ENCODE measurements at places on chromosomes 7 and 10.

GRCh38 chr10:121791761-121792160, 136.1 kb downstream of the ATE1 start:
- no peak for DNase-seq

- DNase-seq = no peak
Measured at GRCh38 chr10:15223174-15223573, 54.7 kb upstream of the NMT2 start.

- no peak for DNase-seq
Measured at GRCh38 chr10:15436696-15437095, 65.6 kb upstream of the FAM171A1 start.

DNA sequence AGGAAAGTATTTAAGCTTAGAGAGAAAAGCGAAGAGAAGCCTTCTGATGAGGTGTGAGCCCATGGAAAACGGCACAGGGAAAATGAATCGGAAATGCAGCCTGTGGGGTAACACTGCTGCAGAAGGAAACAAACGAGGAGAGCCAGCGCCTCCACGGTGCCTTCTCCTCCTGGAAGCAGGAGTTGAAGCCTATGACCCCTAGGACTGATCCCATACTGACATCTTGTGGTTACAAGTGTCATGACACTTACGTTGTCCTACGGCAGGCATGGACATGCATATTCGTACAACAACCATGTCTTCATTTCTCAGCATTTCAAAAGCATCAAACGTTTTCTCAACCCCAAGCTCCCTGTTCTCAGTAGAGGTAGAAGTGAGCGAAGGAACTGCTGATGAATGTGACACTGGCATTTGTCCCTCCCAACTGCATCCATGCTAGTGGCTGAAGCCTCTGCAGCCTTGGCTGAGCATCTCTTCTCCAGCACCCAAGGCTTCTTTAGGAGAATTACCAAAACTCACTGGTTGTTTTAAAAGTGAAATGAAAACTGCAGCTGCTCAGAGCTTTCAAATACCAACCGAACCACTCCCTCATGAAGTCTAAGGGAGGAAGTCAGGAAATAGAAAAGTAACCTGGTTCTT, 160.2 kb downstream of the JAZF1 start:
- DNase-seq = peak; percentile 4

GRCh38 chr7:32079510-32079909, 9.3 kb upstream of the PDE1C start:
- DNase-seq = no peak

DNA sequence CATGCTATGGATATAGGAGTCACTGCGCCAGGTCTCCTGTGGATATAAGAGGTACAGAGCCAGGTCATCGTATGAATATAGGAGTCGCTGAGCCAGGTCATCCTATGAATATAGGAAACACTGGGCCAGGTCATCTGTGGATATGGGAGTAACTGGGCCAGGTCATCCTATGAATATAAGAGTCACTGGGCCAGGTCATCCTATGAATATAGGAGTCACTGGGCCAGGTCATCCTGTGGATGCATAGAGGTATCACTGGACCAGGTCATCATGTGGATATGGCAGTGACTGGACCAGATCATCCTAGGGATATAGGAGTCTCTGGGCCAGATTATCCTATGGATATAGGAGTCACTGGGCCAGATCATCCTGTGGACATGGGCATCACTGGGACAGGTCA, 181.7 kb downstream of the DNAH11 start:
- DNase-seq = no peak

GRCh38 chr7:65804887-65805286, 68.0 kb upstream of the VKORC1L1 start:
- no peak for DNase-seq

DNA sequence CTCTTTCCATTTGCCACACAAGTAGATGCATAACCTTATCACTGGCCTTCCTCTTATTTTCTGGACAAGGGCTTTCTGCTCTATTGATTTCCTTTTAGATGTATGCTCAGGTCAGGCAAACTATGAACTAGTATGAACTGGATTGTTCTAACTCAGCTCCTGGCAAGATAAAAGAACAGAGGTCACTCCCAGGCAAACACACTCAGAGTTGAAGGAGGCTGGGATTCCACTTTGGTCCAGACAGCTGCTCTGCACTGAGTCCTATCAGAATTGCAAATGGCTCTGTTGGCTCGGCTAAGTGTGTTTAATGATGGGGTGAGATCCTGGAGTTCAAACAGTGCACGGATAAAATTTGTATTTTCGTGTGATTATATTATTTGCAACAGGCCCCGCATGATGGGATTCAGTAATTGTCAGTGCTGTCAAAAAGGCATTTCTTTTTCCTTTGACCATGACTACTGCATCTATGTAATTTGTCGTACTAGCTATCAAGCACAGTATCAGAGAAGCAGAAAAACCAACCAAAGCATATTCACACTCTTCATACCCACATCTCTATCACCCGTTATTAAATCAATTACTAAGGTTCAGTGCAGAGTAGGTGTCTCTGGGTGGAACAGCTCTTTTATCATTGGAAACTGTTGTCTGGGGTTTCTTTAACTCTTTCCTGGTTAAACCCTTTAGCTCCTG, 288.1 kb upstream of the PRKCQ start:
- no peak for DNase-seq

DNA sequence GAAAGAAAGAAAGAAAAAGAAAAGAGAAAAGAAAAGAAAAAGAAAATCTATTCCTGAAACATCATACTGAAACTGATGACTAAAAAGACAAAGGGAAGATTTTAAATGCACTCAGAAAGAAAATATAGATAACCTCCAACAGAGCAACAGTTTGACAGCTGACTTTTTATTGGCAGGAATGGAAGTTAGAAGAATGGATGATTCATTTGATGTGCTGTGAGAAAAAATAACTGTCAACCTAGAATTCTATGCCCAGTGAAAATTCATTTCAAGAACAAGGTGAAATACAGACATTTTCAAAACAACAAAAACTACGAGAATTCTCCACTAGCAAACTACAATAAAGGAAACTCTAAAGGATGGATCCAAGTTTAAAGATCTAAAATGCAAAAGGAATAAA, 50.5 kb upstream of the HSPA12A start:
- DNase-seq = no peak

DNA sequence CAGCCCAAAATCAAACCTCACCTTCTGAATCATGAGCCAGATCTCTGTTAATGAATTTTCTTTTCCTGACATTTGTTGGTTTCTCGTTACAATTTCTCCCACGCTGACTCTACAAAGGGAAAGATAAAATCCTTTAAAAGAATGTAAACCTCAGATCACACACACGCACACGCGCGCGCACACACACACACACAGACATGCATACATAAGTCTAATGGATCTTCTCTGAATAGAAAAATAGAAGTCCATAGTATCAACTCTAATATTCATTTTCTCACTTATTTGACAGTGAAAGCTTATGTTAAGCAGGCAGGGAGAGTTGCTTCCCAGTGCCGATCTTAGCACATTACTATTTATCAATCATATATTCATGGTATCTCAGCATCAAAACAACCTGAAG, 1.4 kb downstream of the ETV1 start:
- no peak for DNase-seq

- no peak for DNase-seq
Measured at GRCh38 chr10:27621461-27621860, 117.4 kb downstream of the RAB18 start.

GRCh38 chr7:92674379-92674778, 84.2 kb upstream of the FAM133B start:
- DNase-seq = no peak

DNA sequence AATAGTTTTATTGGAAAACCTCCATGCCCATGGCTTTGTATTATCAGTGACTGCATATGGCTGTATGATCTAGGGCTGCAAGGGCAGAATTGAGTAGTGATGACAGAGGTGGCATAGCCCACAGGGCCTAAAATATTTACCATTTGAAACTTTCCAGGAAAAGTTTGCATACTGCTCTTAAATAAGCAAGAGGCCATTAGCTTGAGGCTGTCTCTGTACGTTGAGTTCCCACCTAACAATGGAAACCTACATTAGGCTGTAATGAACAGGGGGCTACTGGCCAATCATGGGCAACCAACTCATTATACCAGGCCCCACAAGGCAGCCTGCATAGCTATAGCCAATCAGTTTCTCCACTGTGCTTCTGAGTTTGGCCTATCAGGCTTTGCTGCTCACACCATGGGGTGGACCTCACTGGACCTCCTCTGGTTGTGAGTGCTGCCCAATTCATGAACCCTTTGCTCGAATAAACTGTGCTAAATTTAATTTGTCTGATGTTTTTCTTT, 673 bp upstream of the ST8SIA6 start:
- DNase-seq = no peak

DNA sequence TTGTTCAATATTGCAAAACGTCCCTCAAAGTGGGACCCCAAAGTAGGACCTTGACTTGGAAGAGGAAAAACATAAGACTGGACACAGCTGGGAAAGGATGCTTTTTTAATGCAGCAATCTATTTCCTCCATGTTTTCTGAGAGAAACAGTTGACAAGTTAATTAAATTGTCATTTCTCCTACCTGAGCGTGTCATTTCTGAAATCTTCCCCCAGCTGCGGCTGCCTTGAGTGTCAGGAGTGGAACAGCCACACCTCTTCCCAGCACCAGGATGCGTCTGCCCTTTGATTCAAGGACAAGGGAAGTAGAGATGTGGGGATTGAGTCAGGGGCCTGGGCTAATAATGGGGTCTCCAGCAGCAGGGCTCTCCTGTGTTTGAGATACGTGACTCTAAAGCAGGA, 171.3 kb downstream of the HECW1 start:
- DNase-seq = no peak

GRCh38 chr7:32001948-32002347, 68.3 kb downstream of the PDE1C start:
- no peak for DNase-seq

DNA sequence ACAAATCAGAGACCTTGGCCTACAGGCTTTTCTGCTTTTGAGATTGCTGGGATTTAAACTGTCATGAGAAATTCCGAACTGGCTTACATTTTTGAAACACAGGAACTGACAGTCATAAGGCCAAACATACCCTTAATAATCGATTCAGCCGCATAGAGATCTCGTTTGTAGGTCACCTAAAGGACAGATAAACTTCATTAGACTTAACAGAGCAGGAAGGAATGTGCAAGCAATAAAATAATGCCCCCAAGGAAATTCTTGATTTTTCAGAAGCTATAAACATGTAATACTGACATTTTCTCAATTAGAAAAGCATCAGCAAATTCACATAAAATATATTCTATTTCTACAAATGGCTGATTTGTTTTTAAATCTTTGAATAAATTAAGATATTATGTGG, 120.0 kb downstream of the CRPPA start:
- DNase-seq = no peak

- DNase-seq = no peak
Measured at GRCh38 chr7:28481091-28481926, 69.0 kb downstream of the CREB5 start.

- no peak for DNase-seq
Measured at GRCh38 chr10:107481881-107482280, 317.4 kb upstream of the SORCS1 start.

DNA sequence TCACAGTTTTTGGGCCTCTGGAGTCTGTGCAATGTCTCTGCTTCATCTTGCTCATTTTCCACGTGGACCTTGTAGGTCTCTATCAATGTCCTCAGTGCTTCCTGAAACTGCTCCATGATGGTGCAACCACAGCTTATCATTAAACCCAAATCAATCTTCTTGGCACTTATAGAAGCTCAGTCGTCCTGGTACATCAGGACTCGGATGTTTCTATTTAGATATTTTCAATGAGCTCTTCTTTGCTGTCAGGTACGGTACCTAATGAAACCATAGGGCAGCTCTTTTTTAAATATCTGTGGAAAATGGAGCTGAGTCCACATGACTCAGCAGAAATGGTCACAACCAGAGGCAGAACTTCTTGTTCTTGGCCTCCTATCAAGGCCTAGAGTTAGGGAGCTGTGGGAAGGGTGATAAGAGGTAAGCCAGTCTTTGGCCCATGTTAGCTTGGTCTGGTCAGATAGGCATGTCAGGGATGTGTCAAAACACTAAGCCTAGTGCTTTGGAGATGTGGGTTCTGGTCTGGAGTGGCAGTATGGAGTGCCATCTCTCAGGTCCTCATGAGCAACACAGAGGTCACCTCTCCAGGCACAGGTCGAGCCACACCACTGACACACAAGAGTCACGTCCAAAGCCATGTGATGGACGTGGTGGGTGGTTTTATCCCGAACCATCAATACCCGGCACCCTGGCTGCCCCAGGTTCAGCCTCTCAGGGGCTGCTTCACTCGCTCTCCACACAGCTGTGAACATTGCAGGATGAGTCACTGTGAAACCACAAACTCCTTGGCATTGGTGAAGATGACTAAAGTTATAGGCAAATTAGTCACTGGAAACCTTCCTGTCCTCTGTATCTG, 87.0 kb downstream of the TBXAS1 start:
- DNase-seq = peak; percentile 56

GRCh38 chr10:6239213-6239991, 36.7 kb downstream of the PFKFB3 start:
- peak; percentile 9 for DNase-seq

DNA sequence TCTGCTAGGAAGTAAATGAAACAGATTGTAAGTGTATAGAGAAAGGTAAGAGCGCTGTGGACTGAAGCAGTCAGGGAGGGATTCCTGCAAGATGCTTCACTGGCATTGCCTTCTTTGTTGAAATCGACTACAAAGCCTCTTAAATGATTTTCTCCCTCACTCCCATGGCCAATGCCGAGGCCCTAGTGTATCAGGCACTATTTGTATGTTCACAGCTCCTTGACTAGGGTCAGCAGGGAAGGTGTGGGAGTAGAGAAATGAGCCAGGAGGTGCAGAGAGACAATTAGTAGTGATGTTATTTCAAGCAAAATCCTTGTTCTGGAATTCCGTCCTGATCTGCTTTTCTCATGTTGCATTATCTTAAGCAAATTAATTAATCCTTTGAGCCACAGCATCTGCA, 22.9 kb upstream of the DUSP5 start:
- no peak for DNase-seq

DNA sequence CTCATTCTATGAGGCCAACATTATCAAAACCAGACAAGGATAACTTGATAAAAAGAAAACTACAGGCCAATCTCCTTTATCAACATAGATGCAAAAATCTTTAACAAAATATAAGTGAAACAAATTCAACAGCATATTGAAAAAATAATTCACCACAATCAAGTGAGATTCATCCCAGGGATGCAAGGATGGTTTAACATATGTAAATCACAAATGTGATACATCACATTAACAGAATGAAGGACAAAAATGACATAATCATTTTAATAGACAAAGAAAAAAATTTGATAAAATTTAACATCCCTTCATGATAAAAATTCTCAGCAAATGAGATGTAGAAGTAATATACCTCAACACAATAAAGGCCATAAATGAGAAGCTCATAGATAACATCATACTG, 53.8 kb downstream of the TCAF1 start:
- DNase-seq = no peak

DNA sequence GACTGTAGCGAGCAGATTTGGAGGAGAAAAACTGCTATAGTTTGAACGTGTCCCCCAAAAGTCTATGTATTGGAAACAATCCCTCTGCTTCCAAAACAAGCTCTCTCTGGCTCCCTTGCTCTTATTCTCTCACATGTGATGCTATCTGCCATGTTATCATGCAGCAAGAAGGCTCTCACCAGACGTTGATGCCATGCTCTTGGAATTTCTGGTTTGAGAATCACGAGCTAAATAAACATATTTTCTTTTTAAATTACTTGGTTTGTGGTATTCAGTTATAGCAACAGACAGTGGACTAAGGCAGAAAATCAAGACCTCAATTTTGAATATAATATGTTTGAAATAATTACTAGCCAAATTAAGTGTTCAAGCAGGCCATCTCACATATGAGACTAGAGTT, 17.5 kb upstream of the GNAT3 start:
- DNase-seq = no peak

- DNase-seq = no peak
Measured at GRCh38 chr10:88089498-88089897, 226.1 kb downstream of the PTEN start.

Data from stimulated activated CD4-positive, alpha-beta T cell treated with anti-CD3 and anti-CD28 coated beads, Interleukin-1b, Interleukin-23, amount 100 ng/mL, for 24 hours (primary cell).